Activated T-cell treated with anti-CD3 and anti-CD28 coated beads, Interleukin-2, amount 50 U/mL, for 24 hours (primary cell): ENCODE measurements at places on chromosomes 7 and 10.
A peak's percentile ranks its signal among the peaks of the same experiment; 100 is the strongest.

- DNase-seq = peak; percentile 70
Measured at GRCh38 chr10:70458329-70459060, 17.0 kb upstream of the NODAL start.

GRCh38 chr7:149565096-149565382 lies 67.4 kb upstream of the ZNF746 start:
- no peak for DNase-seq

DNA sequence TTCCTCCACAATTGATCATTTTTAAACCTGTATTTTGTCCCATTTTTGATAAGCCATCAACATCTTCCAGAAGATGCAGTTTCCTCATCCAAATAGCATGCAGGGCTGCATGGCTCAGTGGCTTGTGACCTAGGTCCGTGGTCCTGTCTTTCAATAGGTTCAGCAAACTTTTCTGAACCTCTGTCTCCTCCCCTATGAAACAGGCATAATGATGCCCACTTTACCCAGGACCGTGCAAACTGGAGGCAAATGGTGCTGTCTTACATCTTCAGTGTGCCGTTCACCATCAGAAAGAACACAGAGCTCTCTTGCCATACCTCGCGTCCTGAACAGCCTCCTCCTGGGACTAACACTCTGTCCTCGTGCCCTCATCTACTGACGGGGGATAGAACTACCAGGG lies 22.3 kb upstream of the FIGNL1 start:
- DNase-seq = no peak

DNA sequence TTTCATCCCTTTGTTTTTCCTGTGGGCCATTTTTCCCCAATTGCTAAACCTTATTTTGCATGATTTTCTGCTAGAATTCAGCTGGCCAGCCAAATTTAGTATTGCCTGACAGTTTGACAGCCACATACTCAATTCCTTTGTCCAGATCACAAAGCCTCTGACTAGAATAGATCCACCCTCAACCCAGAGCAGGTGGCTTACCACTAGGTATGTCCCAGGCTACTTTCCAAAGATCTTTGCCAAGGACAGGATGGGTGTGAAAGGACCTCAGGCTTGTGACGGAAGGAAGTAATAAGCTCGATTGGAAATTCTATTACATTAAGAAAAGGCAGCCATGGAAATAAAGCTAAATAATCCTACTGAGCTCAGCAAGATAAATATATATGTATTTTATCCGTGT lies 50.6 kb upstream of the AGK start:
- DNase-seq = no peak
